ENCODE measurements at places on chromosomes 1 and 21. TPM values are rescaled to one million over a fixed set of nuclear protein-coding genes. Genes with fewer than 3 reads are reported as not detected.

GRCh38 chr1:205962821-205963221 is 19.6 kb upstream of the SLC26A9 start:
- H3K27me3 ChIP-seq: no peaks in the 10 kb centered on the region
- H3K36me3 ChIP-seq: no peaks in the 10 kb centered on the region
- peaks cover 15% of the 10 kb centered on the region for H3K4me1 ChIP-seq
- H3K4me3 ChIP-seq: no peak overlapping the region
- no peak for DNase-seq

- no peaks in the 10 kb centered on the region for H3K36me3 ChIP-seq
- no peaks in the 10 kb centered on the region for H3K27me3 ChIP-seq
- no peak overlapping the region for H3K27ac ChIP-seq
- no peak for DNase-seq
- no peak overlapping the region for H3K4me3 ChIP-seq
- peaks cover 10% of the 10 kb centered on the region for H3K4me1 ChIP-seq
These were observed 74.3 kb downstream of the SLC16A1 start for GRCh38 chr1:112881742-112882127.

BSDC1 gene
- total RNA-seq: 67.9 TPM

DNA sequence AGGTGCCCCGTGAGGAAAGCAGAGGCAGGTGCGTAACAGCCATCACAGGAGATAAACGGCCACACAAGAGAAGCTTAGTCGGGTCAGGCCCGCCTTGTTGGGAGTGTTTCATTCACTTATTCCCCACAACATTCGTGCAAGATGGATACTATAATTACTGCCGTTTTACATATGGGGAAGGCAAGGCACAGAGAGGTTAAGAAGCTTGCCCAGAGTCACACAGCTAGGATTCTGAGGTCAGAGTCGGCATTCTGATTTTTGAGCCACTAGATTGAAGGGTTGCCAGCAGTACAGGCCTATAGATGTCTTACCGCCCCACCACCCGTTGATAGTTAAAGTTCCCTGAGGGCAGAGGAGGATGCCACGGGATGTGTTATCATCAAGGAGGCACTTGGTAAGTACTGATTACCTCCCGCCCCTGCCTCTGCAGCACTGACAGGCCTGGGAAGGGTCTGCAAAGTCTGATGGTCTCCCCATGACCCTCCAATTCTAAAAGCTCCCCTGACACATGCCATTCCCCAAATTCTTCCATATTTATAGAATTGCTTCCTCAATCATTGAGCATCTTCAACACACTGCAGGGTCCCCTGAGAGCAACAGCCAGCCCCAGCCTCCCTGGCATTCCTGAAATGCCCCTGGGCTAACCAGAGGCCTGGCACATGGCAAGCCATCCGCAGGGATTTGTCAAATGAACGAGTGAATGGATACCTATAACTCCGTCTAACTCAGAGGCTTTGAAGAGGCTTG is 74.7 kb upstream of the CLDN14 start:
- no peak overlapping the region for H3K4me3 ChIP-seq
- DNase-seq: no peak
- peaks cover 40% of the 10 kb centered on the region for H3K27me3 ChIP-seq
- no peaks in the 10 kb centered on the region for H3K36me3 ChIP-seq
- H3K4me1 ChIP-seq: no peaks in the 10 kb centered on the region

GRCh38 chr1:182061594-182061993 is at the start of gene ZNF648:
TSS of gene ZNF648 (minus strand) at chr1:182061712. CDS start at chr1:182058010, 3,702 bp downstream.
- peaks cover 7% of the 10 kb centered on the region for H3K4me1 ChIP-seq
- H3K4me3 ChIP-seq: no peak within 1 kb of the TSS
- no peak for DNase-seq
- no peaks in the 10 kb centered on the region for H3K27me3 ChIP-seq
- no peak within 1 kb of the TSS for H3K27ac ChIP-seq
- H3K36me3 ChIP-seq: no peaks in the 10 kb centered on the region

GRCh38 chr1:216919060-216919970 is 196.1 kb upstream of the ESRRG start:
- no peak overlapping the region for H3K4me3 ChIP-seq
- no peaks in the 10 kb centered on the region for H3K4me1 ChIP-seq
- H3K36me3 ChIP-seq: no peaks in the 10 kb centered on the region
- peak; percentile 45 for DNase-seq

MOB3C gene
- 27.0 TPM for total RNA-seq
